ENCODE measurements at places on chromosomes 5 and 9.

DNA sequence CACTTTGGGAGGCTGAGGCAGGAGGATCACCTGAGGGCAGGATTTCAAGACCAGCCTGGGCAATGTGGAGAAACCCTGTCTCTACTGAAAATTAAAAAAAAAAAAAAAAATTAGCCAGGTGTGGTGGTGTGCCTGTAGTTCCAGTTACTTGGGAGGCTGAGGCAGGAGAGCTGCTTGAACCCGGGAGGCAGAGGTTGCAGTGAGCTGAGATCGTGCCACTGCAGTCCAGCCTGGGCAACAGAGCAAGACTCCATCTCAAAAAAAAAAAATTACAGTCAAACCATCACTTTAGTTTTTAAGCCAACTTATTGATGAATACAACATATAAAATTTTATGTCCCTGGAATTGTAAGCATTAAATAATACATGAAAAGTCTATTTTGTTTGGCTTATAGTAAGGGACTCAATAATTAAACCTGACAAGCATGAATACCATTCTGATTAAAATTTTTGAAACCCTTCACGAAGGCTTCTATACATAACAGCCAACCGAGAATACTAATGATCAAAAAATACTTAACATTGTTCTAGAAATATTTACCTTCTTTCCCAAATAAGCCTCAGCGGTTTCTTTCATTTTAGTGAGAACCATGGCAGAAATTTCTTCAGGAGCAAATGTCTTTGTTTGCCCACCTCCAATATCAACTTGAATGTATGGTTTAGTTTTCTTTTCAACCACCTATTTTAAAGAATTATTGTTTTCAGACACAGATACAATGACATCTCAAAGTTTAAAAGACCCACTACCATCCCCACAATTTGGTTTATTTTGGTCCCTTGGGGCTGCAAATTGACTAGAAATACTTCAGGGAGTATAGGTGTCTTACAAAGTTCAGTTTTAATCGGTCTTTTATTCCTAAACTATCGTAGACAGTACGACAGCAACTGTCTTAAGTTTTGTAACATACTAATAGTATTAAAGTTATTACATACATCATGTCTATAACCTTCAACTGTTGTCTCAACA lies 1.2 kb downstream of the HSPA5 start:
- no peak for DNase-seq

DNA sequence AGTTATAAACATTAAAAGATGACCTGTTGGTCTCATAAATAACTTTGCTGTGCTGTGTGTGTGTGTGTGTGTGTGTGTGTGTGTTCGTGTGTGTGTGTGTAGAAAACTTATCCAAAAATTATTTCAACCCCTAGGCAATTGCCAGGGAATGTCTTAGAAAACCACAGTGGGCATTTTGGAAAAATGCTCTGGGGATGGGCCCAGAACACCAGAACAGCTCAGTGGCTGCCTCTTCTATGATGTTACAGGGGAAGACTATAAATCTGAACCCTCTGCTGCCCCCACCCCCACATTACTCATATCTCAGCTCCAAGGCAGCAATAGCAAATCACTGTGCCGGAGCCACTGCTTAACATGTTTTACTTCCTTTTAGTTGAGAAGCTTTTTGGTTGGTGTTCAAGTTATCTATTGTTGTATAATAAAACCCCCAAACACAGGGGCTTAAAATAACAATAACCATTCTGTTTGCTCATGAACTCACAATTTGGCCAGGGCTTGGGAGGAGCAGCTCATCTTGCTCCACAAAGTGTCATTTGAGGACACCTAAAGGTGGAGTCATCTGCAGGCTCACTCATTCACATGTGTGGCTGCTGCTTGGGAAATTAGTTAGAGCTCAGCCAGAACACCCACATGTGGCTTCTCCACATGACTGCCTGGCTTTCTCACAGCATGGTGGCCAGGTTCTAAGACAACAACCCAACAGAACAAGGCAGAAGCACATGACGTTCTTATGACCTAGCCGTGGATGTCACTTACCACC lies 40.4 kb downstream of the ACTBL2 start:
- DNase-seq, result no peak

DNA sequence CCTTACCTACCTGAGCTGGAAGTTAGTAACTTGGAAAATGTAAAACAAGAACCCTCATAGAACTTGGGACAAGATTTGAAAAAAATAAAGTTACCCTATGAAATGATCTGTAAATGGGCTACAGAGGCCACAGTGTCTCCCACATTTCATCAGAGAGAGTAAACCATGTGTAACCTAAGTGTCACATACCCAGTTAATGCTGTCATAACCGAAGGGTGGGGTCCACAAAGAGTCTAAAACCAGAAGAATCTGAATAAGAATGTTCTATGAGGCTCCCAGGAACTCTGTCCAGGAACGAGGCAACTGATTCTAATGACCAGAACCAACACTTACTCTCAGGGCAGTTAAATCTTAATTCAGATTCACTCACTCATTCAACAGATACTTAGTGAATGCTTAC lies 1.0 kb upstream of the FAM13B start:
- DNase-seq, result no peak

DNA sequence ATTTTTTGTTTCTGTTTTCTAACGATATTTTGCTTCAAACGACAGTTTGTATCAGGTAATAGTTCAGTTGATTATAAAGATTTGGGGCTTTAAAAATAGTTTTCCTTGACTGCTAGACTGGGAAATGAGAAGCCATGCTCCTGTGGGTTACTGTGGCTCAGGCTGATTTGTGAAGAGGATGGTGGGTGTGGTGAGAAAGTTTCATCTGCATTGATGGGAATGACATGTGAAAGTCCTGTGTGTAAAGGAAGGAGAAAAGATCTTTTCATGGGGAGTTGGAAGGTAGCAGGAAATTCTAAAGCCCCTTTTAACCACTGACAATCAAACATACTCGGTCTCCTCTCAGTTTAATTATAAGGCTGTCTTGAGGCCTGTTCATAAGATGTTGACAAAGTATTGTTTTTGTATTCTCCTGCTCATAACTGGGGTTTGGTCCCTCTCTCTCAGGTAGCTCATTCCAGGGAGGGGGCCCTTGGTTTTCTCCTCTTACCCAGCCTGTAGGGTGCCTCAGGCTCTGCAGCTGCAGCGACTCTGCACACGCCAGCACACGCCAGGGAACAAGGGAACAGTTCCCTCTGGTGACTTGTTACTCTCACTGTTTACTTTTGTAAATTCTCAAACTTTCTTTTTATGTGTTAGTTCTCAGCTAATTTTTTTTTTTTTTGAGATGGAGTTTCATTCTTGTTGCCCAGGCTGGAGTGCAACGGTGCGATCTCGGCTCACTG lies 91.6 kb downstream of the CARTPT start:
- no peak for DNase-seq

GRCh38 chr9:75491533-75491932 lies 398.9 kb upstream of the PCSK5 start:
- DNase-seq, result no peak

GRCh38 chr5:112385969-112386368 lies 33.1 kb downstream of the EPB41L4A start:
- DNase-seq, result no peak

GRCh38 chr9:88041447-88041846 lies 67.1 kb upstream of the CDK20 start:
- DNase-seq, result no peak

- DNase-seq, result no peak
Observed at GRCh38 chr5:95572016-95572415, 17.1 kb downstream of the ARSK start.

DNA sequence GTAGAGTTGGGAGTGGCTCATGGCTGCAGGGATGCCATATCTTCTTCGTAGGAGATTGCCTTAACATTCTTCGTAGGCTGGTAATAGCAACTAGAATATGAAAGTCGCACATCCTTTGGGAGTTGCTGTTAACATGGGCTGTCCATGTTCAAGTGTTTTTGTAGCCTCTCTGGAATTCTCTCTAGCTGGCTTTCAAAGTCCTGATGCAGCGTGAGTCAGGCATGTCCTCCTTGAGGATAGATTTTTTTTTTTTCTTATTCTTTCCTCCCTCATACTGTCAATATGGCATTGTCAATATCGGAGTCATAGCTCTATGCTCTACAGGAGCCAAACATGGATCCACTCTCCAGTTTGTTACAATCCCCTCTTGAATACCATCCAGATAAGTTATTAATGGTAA lies 494.8 kb upstream of the WWC1 start:
- no peak for DNase-seq

DNA sequence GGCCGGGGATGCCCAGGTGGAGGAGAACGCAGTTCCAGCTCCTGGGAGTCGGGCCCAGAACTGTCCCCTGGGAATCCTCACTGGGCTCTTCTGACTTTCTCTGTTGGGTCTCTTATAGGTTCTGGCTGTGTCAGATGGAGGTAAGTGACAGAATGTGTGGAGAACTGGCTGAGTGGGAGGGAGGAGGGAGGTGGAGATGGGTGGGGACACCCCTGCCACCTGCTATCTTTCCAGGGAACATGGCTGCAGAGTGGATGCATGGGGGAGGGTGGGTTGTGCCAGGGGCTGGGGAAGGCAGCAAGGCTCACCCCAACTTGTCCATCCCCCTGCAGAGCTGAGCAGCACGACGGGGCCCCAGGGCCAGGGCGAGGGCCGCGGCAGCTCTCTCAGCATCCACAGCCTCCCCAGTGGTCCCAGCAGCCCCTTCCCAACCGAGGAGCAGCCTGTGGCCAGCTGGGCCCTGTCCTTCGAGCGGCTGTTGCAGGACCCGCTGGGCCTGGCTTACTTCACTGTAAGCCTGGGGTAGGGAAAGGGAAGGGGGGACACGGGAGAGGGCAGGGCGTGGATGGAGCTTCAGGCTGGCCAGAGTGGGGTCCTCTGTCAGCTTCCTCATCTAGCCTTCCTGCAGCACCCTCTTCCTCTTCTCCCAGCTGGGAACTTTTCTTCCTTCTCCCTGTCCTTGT lies 8.3 kb downstream of the RGS14 start:
- no peak for DNase-seq

GRCh38 chr9:27335075-27335474 lies 38.1 kb upstream of the EQTN start:
- no peak for DNase-seq

GRCh38 chr5:134075102-134075501 lies 39.4 kb upstream of the TCF7 start:
- DNase-seq, result no peak

- no peak for DNase-seq
Observed at GRCh38 chr5:177468329-177468684, 5.1 kb downstream of the DBN1 start.

DNA sequence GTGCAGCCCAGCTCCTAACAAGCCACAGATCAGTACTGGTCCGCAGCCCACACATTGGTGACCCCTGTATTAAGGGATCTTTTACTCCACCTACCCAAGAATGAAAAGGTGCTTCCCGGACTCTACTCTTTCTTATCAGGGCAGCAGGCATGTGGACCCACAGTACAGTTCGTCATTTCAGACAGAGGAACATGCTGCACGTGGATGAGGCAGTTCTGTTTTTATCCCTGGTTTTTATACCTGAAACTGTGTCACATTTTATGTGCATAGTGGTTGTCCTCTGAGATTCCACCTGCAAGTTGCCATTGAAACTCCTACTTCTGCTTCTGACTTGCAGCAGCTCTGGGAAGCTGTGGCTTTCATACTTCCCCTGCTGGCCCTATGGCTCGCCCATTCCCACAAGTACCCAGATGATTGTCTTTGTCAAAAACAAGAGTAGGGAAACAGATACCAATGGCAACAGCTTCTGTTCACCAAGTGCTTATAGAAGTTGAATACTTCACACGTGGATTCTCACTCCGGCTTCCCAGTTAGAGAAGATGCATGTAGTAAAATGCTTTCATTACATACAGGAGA lies 208.0 kb downstream of the TRIO start:
- no peak for DNase-seq

DNA sequence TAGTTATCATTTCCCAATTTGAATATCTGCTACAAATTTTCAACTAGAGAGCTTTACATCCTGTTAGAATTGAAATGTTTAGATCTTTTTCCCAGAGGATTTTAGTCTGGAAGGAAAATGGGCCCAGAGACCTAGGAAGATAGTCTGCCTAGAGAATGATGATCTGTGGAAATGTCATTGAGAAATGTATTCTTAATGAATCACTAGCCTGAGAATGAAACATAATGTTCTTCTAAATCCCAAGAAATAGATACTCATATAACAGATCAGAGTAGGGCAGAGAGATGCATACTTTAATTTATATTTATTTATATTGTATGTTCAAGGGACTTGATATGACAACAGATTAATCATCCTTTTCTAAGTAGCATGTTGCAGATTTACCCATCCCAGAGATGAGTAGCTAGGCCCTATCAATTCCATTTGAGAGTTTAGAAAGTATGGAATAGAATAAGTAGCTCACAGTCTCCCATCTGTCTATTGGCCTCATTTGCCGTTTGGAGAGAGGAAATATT lies 25.1 kb upstream of the SLC44A1 start:
- DNase-seq, result no peak

All from stimulated activated CD4-positive, alpha-beta T cell treated with anti-CD3 and anti-CD28 coated beads, TNF-alpha, amount 100 ng/mL, for 1 hour (primary cell).